ENCODE measurements at places on chromosomes 6 and 20.

GRCh38 chr20:6007094-6007528 lies 46.7 kb downstream of the LRRN4 start:
- DNase-seq: no peak

DNA sequence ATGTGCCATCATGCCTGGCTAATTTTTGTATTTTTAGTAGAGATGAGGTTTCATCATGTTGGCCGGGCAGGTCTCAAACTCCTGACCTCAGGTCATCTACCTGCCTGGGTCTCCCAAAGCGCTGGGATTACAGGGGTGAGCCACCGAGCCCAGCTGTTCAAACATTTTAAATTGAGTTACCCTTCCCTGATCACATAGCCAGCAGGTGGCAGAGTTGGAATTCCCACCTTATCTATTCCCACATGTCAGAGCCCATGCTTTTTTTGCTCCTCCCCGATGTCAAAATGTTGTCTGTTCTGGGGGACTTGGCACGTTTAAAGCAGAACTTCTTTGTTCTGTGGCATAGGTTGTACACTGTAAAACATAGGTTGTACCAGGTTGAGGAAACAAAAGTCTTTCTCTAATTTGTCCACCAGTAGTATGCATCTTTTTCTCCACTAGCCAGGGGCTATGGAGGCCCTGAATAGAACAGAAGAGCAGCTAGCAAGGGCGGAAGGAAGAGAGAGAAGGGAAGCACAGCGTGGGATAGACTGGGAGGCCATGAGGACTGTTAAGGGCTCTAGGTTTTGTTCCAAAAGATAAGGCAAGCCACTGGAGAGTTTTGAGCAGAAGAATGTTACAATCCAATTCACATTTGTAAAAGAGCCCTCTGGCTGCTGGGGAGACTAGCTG lies 7.3 kb upstream of the LBP start:
- no peak for DNase-seq

GRCh38 chr20:49993301-49993751 lies 10.5 kb downstream of the SNAI1 start:
- no peak for DNase-seq

DNA sequence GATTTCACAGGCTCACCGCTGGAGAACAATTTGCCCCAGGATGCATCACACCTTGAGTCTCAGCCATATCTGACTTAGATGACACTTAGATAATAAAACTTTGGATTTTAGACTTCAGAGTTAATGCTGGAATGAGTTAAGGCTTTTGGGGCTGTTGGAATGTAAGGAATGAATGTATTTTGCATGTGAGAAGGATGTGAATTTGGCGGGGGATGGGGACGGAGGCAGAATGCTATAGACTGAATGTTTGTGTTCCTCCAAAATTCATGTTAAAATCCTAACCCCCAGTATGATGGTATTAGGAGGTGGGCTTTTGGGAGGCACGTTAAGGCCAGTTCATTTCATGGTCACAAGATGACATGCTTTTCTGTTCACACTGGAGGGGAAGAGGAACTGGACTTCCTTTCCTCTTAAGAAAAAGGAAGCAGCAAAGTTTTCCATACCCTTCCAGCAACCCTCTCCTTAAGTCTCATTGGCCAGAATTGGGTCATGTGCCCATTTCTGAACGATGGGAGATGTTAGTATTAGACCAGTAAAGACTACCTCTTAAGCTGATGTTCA lies 5.8 kb upstream of the SRXN1 start:
- DNase-seq: no peak

GRCh38 chr6:110296241-110297025 lies 61.7 kb downstream of the METTL24 start:
- no peak for DNase-seq

DNA sequence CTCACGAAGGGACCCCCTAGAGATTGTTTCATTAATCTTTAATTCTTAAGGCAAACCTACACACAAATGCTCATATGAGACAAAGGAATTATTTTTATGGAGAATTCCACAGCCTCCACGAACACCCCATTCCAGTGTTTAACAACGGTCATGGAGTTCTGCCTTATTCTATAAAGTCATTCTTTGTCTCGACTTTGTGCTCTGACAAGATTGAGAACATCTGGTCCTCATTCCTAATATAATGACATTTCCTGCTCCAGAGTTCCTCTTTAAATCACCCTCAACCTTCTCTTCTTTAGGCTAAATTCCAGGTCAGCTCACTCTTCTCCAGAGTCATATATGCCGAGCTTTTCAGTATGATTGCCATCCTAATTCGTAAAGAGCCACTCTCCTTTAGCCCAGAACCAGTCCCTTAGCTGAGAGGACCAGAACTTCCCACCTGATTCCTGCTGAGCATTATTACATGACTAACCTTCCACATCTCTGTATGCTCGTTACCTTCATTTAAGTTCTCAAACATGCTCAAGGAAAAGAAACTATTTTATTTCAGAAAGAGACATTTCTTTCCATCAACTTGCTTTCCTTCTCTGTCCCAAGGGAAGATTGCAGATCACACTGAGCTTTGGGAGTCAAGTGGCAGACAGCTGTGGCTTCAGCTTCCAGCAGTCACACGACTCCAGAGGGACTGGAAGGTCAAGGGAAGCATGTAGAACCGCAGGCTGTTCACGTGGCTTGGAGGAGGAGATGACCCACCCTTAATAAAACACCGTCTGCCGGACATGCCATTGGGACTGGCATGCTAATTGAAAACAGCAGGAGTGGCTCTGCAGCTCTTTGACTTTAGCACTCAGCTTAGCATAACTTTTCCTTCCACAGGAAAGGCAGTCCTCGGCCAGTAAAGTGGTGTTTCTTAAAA lies 467.1 kb upstream of the HSF2 start:
- no peak for DNase-seq

DNA sequence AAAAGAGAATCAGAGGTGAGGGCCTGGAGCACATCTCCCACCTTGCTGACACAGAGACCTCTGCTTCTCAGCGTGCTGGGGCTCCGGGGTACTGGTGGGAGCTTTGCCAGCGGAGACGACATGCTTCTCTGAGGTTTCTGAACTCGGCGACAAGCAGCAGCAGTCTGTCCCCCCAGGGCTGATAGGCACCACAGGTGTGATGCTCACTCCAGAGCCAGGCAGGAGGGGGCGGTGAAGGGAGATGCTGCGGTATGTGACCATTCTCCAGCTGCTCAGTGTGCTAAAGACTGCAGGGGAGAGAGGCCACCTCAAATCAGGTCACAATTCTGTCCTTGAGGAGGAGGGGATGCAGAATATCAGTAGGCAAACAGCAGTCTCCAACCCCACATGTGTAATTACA lies 219.9 kb downstream of the ALDH8A1 start:
- no peak for DNase-seq

DNA sequence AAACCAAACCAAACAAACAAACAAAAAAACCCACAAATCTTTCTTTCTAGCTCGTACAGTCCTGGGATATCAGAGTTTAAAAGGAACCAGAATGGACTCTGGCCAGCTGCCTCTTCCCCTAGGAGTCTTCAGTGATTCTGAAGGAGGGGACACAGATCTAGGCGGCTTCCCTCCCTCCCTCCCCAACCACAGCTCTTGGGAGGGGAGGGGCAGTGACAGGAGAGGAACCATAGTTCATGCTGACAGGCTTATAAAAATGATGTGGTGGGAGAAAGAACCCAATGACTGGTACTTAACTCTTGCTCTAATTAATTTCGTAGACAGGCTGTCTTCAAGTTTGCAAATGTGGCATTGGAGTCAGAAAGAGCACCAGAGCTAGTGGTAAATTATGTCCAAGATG lies 56.0 kb downstream of the NPEPL1 start:
- DNase-seq: no peak

DNA sequence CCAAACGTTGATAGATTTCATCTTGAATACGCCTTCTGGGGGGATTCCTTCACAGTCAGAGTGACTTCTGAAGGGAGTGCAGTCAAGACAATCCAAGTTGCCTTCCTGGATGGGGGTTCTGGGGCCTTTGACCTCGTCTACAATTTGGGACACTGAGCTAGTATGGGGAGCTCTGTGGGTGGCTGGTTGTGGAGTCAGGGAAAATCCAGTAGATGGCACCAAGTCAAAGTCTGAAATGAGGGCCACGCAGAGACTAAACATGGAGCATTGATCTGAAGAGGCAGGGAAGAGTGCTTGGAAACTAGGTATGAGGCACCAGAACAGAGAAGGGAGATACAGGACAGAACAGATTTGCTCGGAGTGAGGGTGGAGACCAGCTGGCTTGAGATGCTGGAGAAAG lies 43.6 kb upstream of the CCN6 start:
- no peak for DNase-seq

Measured in RCC 7860 (cell line).